GM04504 (cell line): ENCODE measurements at places on chromosomes 12 and 14.

DNA sequence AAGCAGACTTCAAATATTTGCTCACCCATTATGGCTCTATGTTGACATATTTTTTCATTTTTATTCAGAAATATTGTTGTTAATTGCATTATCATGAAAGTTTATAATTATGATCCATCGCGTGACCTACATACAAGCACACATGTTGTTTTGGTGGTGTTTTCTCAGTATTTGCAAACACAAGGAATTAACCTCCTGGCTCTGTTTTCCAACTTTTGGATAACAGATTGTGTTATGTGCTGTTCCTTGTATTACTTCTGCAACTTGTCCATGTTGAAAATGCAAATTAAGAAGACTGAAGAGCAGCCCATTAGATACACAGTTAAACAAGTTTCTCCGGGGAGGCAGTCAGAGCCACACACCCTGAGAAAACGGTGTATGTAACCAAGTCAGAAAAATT is 201.2 kb downstream of the SEC23A start:
- no peak for DNase-seq

GRCh38 chr12:106145539-106146447 is 7.0 kb upstream of the NUAK1 start:
- DNase-seq, result no peak

- no peak for DNase-seq
Observed at GRCh38 chr14:64069634-64070359, 217.0 kb downstream of the SYNE2 start.

DNA sequence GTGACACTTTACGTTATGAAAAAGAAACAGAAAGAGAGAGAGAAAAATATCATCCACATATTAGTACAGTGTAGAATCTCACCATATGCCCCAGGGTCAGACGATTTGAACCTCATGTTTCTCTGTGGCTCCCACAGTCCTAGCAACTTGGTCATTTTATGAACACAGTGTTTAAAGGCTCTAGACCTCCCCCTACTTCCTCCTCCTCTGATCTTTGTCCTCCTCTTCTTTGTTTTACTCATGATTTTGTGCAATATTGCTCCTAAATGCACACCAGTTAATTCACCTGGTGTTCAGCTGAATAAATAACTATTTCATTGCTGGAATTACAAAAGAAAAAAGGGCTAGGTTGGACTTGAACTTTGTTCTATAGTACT is 18.2 kb downstream of the GLT1D1 start:
- DNase-seq, result no peak

DNA sequence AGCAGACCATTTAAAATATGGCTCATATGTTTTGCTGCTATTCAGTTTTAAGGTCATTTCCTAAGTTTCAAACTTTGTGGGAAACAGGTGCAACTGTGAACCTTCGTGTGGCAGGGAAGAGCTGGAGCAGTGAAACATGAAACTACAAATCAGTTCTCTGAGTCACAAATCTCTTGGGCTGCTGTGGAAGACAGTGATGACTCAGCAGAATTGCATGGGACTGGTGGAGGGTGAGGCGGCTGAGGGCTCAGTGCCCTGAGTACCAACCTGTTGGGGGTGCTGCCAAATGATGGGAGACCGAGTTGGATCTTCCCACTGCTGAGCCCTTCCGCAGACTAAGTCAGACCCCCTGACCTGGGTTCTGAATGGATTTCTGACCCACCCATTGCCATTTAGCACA is 8.4 kb upstream of the CALM1 start:
- no peak for DNase-seq

DNA sequence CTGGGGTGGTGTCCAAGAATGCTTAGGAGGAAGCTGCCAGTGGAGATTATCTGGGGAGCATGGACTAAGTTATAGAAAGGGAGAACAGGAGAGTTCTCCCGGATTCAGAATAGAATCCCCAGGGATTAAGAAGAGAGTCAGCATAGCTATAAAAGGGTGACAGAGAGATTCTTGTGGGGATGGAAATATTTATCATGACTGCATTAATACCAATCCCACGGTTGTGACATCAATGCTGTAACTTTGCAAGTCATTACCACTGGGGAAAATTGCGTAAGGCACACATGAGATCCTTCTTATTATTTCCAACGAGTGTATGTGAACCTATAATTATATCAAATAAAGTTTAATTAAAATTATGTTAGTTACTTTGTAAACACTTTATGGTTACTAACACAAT is 447.9 kb upstream of the TMEM132C start:
- DNase-seq, result no peak

DNA sequence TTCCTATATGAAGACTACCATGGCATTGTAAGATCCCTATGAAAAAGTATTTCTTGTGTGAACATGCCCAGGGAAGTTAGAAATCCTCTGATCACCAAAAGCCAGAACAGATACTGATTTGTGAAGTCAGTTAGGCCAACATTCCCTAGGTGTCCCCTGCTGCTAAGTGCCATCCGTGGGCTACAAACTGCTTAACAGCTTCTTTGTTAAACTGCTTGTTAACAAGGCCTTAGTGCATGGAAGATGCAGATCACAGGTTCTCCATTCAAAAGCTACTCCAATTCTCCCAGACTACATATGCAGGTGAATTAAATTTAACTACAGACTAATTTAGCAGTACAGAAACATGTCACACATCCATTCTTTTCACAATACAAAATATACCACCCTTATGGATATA is 108.2 kb downstream of the PRICKLE1 start:
- no peak for DNase-seq

DNA sequence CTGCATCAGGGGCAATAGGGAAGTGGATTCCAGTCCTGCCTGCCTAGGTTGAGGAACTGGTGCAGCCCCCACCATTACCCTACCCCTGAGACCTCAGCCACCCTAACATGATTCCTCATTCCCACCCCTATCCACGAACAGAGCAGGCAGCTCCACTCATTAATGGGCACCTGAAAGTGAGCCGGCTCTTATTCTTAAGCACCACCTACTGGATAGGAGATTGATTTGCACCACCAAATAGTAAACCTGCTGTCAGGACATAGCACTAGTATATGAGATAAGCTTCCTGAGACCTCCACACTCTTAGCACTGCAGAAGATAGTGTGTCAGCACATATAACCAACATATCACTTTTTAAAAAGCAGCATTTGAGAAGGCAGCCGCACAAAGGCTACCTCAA is 573.2 kb downstream of the SOX5 start:
- no peak for DNase-seq

DNA sequence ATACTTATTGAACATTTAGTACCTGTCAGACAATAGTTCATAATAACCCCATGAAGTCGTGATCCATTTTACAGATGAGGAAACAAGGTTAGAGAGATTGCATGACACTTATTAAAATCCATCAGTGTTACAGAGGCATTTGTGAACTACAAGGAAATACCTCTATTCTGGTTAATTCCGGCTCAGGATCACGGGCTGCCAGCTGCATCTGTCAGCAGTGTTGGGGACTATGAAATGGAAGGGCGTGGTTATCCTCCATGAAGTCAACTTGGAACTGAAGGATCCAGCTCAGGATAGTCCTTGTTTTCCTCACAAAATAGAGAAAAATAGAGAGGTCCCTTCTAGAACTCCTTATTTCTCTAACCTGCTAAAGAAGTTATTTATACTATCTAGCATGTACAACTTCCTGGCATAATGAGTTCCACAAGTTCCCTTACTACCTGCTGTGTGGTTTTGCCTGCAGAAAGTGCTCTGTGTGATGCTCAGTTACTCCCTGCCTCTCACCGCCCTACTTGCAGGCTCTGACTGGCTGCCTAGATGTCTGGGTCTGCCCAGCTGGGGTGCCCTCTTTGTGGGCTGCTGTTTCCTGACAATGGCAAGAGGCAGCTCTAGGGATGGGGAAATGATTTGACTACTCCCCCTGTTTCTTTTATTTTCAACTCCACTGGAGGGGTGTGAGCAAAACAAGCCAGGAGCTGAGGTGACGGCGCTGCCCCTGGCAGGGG is 36.8 kb downstream of the PLXNC1 start:
- DNase-seq, result no peak

DNA sequence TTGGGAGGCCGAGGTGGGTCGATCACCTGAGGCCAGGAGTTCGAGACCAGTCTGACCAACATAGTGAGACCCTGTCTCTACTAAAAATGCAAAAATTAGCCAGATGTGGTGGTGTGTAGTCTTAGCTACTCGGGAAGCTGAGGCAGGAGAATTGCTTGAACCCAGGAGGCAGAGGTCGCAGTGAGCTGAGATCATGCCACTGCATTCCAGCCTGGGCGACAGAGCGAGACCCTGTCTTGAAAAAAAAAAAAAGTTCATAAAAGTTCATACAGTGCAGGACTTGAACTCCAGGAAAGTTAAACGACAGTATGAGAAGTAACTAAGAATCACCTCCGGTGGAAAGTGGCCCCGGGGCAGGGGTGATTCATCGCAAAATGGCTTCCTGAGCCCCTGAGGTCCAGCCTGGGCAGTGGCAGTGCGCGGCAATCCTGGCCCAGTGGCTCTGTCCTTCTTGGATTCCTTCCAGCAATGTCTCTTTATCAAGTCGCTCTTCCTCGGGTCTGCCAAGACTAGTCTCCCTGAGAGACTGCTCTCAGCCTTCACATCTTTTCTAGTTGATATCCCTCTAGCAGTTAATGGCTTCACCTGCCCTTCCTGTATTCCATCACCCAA is 16.7 kb upstream of the MAP1LC3B2 start:
- DNase-seq, result no peak

DNA sequence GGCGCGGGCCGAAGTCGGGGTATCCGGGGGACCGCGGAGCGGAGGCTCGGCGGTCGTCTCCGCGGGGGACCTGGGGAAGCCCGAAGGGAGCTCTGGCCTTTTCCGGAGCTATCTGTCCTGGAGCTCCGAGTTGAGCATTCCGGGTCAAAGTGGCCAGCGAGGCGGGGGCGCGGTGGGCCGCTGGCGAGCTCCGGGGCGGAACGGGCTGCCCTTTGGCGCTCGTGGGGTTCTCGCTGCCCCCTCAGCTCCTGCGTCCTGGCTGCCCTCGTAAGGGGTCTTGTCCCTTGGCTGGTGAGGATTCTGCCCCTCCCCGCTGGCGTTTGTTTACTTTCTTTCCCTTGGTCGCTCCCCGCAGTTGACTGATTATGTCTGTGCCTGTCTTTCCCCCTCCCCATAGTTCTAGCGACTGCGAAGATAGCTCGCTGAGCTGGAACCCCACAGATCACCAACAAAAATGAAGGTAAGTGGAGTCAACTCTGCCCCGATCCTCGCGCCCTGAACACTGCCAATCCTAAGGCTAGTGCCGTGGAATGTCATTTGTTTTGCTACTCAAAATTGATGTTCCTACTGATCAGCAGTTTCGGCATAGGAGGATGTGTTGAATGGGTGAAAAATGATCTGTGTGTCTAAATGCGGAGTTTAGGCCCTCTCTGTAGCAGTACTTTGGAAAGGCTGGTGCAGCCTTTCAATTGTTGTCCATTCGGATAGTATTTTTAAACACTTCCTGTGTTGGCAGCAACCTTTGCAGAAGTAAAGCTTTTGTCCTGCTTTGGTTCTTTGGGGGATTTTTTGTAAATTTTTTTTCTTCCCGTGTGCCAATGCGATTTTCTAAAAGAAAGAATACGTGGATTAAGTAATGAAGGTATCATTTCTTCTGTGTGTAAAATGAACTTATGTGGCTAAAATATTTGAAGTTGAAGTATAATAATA is 1.3 kb downstream of the ARID4A start:
- no peak for DNase-seq

GRCh38 chr12:68376901-68377300 is 44.7 kb upstream of the MDM1 start:
- DNase-seq, result no peak

GRCh38 chr14:32820682-32821081 is 118.0 kb upstream of the NPAS3 start:
- no peak for DNase-seq

DNA sequence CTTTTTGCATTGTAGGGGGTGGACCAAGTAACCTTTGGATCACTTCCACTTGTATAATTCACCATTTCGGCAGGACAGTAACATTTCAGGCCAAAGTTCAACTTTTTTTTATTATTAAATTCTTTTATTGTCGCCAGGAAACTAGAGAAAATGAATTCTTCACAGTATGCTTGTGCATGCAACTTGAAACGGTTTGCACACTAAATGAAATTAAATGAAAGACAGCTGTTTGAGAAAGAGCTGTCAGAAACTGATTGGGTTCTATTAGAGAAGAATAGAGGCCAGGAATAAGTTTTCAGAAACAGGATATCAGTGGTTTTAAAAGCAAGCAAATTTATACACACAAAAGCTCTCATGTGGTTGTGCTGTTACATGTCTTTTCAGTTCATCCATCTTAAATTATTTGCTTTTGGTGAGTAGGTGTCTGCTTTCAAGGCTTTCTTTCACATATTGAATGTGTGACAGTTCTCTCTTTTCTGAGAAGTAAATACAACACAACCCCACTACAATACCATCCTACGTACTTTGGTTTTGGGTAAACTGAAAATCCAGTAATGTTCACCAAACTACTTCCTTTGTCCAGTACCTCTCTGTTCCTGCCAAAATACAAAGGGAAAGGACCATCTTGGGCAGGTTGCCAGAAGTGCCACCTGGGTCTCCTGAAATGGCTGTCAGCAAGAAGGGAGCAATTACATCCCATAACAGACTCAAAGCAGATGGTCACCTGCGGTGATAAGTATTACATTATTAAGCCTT is 291.7 kb downstream of the RAD51B start:
- DNase-seq, result no peak

- peak; percentile 40 for DNase-seq
Observed at GRCh38 chr14:55133416-55133815, 4.4 kb downstream of the LGALS3 start.

DNA sequence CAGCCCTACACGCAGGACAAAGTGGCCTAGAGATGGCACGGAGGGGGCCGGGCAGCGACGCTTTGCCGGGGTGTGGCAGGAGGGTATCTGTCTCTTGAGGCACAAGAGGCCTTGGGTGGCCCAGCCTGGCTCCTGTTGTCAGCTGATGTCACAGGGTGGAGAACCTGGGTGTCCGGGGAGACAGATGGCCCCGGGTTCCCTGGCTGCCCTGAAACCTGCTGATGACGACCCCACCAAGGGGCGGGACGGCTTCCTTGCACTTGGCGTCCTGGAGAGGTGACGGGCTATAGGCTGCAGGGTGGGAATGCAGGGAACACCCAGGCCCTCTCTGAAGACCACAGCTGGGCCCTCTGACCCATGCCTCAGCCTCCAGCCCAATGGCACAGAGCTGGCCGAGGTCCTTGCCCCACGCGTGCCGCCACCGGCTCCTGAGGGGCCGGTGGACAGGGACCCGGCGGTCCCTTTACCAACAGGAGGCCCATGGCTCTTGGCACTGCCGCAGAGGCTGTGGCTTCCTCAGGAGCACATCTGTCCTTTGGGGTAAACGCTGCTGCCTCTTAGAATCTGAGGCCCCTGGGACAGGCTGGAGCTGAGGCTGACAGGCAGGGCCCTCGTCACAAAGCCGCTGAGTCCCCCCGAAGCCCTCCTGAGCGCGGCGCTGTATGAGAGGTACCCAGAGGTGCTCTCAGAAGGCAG is 16.4 kb downstream of the TRMT61A start:
- DNase-seq, result no peak

DNA sequence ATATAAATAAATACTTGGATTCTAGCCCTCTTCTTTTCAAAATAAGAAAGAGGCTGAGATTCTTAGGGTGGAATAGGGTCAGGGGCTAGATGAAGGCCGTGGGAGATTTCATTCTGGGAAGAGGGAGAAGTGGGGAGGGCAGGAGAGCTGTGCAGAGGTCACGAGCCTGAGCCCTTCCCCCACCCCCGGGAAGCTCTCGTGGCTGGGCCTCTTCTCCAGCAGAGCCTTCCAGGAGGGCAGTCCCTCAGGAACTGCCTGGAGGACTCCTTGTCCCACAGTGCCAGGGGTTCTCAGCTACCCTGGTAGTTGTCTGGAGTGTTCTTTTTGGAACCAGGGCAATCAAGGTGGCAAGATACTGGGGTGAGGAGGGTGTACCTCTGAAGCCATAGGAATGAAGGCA is 94.0 kb downstream of the ESR2 start:
- DNase-seq, result no peak

- no peak for DNase-seq
Observed at GRCh38 chr12:82651489-82651888, 35.2 kb upstream of the TMTC2 start.
